ENCODE measurements at places on chromosomes 12 and 14.
A peak's percentile ranks its signal among the peaks of the same experiment; 100 is the strongest.

- no peak overlapping the region for H3K27ac ChIP-seq
- H3K36me3 ChIP-seq = no peaks in the 10 kb centered on the region
- no peaks in the 10 kb centered on the region for H3K4me1 ChIP-seq
- DNase-seq = no peak
- H3K27me3 ChIP-seq = no peaks in the 10 kb centered on the region
- no peak overlapping the region for H3K4me3 ChIP-seq
These were observed 59.4 kb downstream of the TTC7B start for GRCh38 chr14:90756755-90757345.

DNA sequence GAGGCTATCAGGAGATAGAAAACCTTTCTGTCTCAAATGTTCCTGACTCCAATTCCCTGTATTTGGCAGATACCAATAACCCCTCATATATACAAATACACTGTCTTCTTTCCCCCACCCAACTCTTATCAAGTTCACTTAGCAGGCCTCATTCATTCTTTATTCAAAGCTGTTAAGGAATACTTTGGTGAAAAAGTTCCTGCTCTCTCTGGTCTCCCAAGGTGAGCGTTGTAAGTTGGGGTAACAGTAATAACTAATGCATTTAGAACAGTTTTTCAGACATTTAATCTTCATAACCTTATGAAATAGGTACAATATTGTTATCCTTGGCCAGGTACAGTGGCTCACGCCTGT, 3.9 kb upstream of the GDF11 start:
- H3K27me3 ChIP-seq = no peaks in the 10 kb centered on the region
- H3K4me1 ChIP-seq = peaks cover 29% of the 10 kb centered on the region
- H3K27ac ChIP-seq = peak overlapping the region; percentile 78
- DNase-seq = no peak
- H3K4me3 ChIP-seq = peak overlapping the region; percentile 42

DNA sequence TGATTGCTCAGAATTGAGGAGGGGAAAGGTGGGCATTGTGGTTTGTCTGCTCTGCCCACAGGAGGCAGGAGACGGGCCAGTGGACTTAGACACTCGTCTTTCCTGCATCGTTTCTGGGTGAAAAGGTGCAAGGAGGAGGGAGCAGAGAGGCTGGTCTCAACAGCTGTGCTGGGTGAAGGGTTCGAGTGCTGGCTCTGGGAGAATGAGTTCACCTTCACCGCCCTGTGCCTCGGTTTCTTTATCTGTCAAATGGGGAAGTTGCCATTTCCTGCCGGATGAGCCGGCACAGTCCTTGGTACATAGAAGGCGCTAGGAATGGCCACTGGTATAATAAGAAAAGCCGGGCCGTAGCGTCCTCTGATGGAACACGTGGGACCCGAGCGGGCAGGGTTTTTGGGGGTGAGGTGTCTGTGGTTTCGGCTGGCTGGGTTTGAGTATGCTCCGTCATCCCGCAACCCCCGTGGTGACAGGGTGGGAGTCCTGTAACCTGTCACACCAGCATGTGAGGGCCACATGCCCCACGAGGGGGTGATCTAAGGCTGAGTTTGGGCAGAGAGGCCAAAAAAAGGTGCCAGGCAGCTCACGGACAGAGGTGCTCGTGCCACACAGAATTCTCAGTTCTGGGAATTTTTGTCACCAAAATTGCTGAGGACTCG, 7.3 kb downstream of the BCL7A start:
- no peak overlapping the region for H3K4me3 ChIP-seq
- H3K27ac ChIP-seq = no peak overlapping the region
- H3K27me3 ChIP-seq = no peaks in the 10 kb centered on the region
- no peak for DNase-seq

GRCh38 chr12:113448873-113449272, 22.8 kb downstream of the LHX5 start:
- H3K4me1 ChIP-seq = no peaks in the 10 kb centered on the region
- peaks cover 16% of the 10 kb centered on the region for H3K27me3 ChIP-seq
- H3K36me3 ChIP-seq = no peaks in the 10 kb centered on the region
- H3K27ac ChIP-seq = no peak overlapping the region
- no peak for DNase-seq
